Brain (organoid and tissue), 16 donors: ENCODE measurements at places on chromosomes 4 and X.

DNA sequence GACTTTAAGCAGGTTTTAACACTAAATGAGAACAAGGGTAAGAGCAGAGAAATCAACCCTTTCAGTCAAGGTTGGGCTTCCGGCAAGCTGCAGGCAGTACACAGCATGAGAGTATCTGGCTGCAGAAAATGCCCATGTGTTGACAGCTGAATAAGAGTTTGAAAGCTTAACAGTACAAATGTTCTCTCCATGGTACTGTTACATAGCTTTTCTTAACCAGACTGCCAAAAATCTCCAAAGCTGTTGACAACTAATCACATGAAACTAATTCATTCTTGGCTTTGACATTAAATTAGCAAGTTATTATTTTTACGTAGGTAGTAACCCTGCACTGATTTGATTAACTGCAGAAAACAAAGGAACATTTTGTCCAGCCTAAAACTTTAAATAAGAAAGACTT lies 153.5 kb downstream of the SLC10A7 start:
- DNase-seq, result no peak

DNA sequence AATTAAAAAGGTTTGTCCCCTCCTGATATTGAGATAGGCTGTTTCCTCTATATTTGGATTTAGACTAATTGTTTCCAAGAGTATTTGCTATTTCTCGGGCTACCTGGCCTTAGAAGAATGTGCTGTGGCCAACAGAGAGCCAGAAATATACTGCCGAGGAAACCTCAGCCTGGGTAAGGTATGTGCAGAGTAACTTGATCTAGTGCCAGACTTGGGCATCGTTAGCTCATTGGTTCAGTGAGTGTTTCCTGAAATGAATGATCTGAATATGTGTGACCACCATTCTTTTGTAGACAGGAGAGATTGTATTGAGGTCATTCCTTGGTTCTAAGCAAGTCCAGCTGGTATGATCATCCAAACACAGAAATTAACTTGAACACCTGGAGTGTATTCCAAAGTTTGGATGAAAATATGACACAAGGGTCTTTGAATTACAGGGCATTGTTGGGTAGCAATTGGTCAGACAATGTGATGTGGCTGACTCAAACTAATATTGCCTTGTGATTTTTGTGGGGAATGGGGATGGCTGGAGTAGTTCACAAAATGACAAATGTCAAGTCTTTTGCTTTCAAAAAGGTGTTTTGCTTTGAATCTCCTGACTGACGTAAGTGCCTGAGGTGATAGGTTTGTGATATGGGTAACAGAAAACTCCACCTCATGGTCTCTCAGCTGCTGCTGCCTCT lies 100.2 kb upstream of the CXCL13 start:
- no peak for DNase-seq

DNA sequence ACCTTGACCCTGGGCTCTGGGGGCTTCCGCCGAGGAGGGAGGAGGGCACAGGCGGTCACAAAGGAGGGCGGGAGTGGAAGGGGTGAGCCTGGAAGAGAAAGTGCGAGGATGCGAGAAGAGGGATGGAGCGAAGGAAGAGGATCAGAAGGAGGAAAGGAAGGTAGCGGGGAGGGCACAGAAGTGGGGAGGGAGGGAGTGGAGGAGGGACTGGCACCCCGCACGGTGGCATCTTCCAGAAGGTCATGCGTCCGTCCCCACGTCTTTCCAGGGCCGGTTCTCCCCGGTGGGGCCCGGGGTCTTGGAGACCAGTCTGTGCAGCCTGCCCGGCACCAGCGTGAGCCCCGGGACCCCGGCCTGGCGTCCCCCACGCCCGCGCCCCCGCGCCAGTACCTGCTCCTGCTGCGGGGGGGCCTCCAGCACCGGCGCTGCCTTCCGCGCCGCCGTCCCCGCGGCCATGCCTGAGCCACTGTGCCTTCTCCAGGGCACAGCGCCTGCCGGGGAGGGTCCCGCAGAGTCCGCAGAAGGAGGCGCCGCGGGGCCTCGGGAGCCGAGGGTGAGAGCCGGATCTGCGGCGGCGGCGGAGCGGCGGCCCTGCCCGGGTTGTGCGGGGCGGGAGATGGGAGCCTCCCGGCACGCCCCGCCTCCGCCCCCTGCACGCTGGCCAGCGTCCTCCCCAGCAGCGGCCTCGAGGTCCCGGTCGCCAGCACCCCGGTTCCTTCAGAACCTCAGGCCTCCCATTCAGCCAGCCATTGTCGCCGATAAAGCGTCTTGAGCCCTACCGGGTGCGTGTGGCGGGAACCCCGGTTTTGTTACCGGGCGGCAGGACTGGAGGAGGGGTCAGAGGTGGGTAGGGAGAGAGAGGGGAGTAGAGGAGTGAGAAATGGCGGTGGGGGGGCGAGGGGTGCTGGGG lies at the start of gene RNF175:
Gene RNF175 (minus strand): TSS at position 618 of the 910 bp plus-strand sequence. CDS start 162 bp downstream, at position 456.
- DNase-seq, result peak; percentile 62

DNA sequence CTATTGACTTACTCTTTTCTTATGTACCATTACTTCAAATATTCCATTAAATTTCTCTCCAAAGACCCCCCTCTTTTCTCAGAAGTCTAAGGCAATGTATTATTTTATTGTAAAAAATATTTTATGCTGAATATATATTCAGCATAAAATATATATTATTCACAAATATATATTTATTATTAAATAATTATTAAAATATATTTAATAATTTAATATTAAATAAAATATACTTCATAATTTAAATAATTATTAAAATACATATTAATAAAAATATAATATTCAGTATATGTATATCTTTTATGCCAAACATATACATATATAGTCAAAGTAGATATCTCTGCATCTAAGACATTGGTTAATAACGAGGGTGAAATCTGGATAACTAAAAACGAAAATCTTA lies 418.4 kb downstream of the GASK1B start:
- no peak for DNase-seq

- DNase-seq, result no peak
Measured at GRCh38 chrX:69289046-69289792, 124.0 kb upstream of the PJA1 start.

- no peak for DNase-seq
Measured at GRCh38 chr4:173242466-173243250, 74.0 kb downstream of the GALNT7 start.

DNA sequence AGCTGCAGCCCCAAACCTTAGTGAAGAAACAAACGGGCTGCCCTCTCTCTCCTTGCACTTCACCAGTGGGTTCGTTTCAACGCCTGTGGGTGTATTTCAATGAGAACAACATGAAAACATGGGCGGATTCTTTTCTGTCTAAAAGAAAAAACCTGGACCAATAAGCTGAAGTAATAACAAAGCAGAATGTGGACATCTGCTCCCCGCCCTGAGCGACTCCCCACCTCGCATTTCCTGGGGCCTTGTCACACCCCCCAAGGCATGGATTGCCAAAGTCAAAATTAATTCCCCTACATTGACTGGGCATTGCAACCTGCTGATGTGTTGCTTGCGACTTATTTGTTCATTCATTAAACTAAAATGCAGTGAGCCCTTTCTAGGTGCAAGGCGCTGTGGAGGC lies 142.9 kb downstream of the BCOR start:
- no peak for DNase-seq

DNA sequence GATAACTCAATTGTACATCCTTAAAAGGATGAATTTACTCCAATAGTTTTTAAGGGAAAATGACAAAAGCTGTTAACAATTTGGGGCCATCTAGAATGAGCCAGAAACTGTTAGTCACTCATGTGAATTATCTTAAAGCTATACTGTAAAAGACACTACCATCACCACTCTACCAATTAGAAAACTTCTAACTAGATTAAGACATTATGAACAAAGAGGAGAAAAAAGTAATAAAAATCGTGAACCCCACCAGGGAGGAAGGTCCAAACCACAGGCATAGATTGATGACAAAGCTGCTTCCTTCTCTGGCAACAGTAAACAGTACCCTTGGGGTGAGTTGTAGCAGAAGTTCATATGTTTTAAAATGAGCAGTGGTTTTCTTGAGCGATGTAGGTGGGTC lies 106.1 kb downstream of the PDGFC start:
- DNase-seq, result no peak

DNA sequence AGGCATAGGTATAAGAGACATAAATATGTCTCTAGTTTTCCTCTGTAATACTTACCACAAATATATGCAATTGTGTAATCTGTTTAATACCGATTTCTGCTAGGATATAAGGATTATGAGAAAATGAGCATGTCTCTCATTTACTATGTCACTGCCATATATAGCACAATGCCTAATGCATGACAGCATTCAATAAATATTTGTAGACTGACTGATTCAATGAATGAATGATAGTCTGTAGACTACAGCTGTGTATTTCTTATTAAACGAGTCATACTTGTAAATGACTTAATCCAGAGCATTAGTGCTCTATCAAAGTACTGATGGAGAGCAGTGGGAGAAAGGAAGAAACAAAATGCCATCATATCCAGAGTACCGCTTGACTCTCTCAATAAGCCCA lies 175.6 kb downstream of the PPP3CA start:
- no peak for DNase-seq
